ENCODE measurements at places on chromosomes 13 and 19.

DNA sequence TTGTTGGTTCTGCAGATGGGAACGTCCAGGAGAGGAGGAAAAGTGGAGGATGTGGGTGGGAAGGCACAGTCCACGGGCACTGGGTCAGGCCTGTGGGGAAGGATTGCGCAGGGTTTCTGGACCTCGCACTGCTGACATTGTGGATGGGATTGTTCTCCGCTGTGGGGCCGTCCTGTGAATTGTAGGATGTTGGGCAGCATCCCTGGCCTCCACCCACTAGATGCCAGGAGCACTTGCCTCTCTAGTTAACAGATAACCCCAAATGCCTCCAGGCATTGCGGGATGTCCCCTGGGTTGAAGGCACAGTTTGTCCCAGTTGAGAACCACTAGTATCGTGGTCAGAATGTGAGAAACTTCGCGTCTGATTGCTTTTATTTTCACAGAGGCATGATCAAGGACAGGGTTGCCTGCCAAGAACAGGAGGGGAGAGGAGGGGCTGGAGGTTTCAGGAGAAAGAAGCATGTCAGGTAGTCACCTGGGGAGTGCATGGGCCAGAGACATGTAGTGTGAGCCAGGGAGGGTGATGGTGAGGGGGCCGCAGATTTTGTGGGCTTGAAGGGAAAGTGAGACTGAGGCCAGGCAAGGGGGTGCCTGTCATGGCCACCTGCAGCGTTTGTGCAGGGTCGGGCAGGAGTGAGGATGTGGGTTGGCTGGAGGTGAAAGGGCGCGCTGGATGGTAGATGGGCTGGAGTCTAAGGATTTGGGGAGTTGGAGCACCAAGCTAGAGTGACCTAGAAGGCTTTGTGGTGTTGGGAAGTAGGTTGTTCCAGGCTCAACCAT, 3.2 kb downstream of the ZNF628 start:
- DNase-seq, result no peak

- DNase-seq, result no peak
Observed at GRCh38 chr13:36447501-36447900, 15.2 kb downstream of the CCNA1 start.

- no peak for DNase-seq
Observed at GRCh38 chr13:97502181-97502580, 68.2 kb downstream of the RAP2A start.

DNA sequence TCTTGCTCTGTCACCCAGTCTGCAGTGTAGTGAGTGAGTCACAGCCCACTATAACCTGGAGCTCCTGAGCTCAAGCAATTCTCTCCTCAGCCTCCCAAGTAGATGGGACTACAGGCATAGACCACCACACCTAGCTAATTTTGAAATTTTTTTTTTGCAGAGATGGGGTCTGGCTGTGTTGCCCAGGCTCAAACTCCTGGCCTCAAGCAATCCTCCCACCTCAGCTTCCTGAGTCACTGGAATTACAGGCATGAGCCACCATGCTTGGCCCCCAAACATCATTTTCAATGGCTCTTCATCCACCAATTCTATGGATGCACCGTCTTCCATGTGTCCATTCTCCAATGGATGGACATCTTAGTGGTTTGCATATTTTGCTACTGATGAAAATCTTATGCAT, 68.9 kb downstream of the ZNF557 start:
- DNase-seq, result no peak

- DNase-seq, result no peak
Observed at GRCh38 chr13:112651311-112651710, 38.5 kb upstream of the ATP11A start.

DNA sequence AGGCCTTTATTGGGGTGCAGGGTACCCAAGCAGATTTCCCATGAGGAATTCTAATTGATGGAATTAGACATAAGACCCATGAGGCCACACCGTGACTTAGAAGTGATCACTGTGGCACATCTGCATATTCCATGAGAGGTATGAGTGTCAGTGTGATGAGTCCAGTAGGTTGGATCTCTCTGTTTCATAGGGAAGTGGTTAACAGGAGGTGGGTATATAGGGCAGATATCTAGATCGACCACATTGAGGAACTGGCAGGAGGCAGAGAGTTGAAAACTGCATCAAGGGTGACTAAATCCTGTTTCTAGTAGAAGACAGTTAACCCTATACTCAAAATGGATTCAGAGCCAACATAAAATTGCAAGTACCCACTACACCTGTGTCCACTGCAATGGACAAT, 68.6 kb upstream of the MIR17HG start:
- DNase-seq, result no peak

DNA sequence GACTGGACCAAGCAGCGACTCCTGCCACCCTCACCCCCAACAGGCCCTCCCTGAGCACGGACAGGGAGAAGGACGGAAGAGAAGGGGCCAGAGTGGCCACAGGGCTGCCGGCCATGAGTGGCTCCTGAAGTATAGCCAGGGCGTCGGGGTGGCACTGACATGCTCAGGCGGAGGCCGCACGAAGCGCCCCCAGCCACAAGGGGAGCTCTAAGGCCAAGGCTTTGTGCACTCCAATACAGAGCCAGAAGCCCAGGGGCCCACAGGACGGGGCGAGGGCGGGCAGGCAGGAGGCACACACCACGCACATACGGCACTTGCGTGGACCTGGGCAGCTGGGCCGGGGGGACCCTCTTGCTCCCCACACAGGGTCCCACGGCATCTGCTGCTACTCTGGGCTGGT, 52.0 kb downstream of the KLF2 start:
- DNase-seq, result no peak

DNA sequence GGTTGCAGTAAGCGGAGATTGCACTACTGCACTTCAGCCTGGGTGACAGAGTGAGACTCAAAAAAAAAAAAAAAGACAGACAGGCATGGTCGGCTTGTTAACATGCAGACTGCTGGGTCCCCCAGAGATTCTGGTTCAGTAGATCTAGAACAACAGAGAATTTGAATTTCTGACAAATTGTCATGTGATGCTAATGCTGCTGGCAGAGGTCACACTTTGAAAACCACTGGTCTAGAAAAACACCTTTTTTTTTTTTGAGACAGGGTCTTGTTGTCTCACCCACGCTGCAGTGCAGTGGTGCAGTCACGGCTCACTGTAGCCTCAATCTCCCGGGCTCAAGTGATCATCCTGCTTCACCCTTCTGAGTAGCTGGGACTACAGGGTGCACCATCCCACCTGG, 7.7 kb upstream of the LRFN3 start:
- DNase-seq, result no peak

DNA sequence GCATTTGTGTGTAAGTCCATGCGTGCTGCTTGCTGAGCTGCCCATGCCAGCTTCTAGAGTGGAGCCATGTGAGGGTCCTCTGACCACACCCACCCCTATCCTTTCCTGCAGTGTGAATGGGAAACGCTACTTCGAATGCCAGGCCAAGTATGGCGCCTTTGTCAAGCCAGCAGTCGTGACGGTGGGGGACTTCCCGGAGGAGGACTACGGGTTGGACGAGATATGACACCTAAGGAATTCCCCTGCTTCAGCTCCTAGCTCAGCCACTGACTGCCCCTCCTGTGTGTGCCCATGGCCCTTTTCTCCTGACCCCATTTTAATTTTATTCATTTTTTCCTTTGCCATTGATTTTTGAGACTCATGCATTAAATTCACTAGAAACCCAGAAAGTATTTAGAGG, 10.3 kb downstream of the TBCB start:
- no peak for DNase-seq

GRCh38 chr19:1168572-1169410, 5.3 kb downstream of the SBNO2 start:
- no peak for DNase-seq

GRCh38 chr13:51681037-51681678, 96.9 kb downstream of the WDFY2 start:
- DNase-seq, result no peak

- no peak for DNase-seq
Observed at GRCh38 chr13:86282442-86282841, 483.2 kb upstream of the SLITRK6 start.

DNA sequence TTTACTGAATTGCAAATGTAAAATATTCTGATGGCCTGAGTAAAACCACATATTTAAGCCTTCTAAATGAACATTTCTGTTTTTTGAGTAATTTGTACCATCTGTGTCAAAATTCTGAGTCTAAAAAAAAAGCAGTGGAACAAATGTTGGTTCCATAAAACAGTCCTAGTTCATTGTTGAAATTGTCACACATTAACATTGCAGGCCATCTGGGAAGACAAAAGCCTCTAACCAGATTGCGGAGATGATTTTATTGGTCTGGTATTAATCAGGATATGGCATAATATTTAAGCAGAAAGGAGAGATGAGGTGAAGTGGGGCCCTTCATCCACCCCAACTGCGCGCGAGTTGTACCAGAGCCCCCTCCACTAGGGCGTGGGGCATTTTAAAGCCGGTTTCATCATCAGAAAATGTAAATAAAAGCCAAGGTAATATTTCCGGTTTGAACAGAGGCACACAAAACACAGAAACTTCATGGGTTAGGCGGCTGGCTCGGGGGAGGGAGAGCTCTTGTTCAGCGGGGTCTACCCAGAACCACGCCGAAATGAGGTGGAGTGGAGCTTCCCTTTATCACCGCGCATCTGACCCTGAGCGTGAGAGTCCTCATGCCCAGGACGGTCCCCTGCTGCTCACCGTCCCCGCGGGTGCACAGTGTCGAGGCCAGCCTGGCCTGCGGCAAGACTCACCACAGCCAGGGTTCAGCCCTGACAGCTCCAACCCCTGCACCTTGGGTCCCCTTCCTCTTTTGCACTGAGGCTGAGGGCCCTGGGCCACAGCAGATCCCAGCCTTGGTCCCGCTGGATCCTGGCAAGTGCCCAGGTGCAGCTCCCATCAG, 169.2 kb downstream of the URI1 start:
- no peak for DNase-seq

GRCh38 chr13:111855191-111855590, 211.8 kb upstream of the SOX1 start:
- no peak for DNase-seq

DNA sequence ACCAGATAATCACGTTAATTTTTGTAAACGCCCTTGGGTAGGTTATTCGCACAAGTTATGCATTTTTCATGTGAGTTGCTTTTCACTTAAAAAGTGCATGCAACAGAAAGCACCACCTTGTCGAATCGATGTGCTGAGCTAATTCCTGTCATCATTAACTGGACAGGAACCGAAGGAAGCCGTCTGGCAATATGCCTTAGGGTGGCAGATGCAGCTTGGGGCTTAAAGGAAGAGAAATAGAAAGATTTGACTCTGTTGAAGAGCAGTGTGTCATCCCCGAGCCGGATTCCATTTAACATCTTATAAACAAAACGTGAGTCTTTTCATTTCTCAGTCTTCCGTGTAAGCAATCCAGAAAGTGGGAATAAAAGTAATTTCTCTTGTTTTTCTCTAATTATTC, 70.0 kb downstream of the ATP11A start:
- no peak for DNase-seq

Measured in nucleus accumbens (tissue), 56 donors.